GM12892 (cell line): ENCODE measurements at places on chromosomes 5 and 9.
A peak's percentile ranks its signal among the peaks of the same experiment; 100 is the strongest.

DNA sequence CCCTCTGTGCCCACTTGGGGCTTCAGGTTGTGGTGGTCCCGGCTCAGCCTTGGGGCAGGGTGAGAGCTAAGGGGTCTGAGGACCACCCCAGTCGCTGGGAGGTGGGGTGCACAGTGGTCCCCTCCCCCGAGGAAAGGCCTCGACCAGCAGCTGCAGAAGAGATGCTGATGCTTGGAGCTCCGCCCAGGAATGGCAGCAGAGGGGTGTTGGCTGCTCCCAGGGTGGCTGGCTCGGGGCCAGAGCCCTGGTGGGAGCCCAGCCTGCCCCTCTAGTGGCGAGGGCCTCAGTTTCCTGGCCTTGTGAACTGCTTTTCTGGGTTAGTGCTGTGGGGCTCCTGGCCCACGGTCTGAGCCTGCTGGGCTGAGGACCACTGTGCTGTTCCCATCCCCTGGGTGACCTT lies 1.2 kb downstream of the DIPK1B start:
- DNase-seq = no peak

DNA sequence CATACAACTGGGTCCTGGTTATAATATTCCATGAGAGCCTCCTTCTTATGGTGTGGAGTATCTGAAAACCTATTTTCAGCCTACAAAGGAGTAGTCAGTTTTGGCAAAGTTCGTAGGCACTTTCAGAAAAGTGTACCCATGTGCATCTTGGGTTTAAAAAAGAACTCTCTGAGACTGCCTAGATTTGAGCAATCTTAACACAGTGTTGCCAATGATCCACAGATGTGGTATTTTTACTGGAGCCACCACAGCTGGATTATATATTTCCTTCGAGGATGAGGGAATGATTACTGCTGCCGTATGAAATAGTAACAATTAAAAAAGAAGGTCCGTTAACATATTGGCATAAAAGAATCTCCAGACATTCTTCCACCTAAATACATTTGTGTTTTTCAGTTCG lies 1.1 kb downstream of the PALM2AKAP2 start:
- no peak for DNase-seq

DNA sequence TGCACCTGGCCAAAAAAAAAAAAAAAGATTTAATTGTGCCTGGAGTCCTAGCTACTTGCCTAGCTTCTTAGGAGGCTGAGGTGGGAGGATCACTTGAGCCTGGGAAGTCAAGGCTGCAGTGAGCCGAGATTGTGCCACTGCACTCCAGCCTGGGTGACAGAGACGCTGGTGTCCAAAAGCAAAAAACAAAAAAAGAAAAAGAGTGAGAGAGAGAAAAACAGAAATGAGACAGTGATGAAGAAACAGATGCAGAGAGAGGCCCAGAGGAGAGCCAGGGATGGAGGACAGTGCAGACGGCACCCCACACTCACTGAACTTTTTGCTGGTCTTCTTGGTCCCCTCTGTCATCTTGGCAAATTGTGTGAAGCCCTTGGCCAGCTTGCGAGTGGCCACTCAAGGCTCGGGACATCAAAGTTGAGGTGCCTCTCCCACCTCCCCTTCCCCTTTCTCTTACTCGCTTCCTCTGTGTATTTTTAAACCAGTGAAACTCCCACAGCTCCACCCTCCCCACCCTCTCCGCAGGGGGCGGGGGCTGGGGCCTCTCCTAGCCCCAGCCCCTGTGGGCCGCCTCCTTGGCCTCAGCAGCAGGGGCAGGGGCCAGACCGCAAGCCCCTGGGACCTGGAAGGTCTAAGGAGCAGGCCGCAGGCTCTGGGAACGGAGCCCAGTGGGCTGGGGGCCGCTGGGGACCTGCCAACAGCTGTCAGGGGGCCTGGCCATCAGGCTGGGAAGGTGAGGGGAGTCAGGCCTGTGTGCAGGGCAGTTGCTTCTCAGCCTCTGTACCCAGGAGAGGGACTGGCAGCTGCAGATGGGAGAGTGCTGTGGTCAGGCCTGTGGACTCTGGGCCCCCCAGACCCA lies at the start of gene SH2D3C:
TSS of gene SH2D3C (minus strand) at position 387 of the 856 bp plus-strand sequence. CDS start at position 348, 39 bp downstream.
- DNase-seq = no peak

DNA sequence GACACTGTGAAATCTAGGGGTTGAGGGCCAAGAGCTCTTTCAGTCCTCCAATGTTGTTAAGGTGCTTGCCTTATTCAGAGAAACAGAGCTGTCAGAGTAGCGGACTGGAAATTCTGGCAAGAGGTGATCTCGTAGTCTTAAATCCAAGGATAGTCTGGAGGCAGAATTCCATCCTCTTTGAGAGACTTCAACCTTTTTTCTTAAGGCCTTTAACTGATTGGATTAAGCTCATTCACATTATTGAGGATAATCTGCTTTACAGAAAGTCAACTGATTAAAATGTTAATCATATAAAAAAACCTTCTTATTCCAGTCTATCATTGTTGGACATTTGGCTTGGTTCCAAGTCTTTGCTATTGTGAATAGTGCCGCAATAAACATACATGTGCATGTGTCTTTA lies 243.1 kb upstream of the COX7C start:
- DNase-seq = no peak

DNA sequence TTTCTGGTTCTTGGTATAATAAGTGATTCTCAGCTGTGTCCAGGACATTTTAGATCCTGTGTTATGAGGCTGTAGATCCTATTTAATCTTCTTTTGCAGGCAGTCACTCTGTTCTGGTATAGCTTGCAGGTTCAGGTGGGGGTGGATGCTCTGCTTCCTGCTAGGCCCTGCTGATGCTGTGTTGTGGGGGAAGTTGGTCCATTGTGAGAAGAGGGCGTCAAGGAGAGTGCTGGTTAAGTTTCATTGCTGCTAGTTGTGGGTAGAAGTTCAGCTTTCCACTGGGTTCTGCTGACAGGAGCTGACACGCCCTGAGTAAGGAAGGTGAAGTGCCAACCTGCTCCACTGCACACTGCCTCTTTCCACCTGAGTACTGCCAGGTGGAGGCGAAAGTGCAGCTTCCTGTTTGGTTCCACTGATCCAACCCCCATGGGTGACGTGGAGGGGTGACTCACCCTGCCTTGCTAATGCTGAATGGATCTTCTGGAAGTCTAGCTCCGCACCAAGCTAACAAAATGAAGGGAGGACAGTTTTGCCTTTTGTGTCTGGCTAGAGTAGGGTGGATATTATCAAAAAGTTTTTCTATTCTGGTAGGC lies 16.3 kb downstream of the NMRK1 start:
- DNase-seq = no peak

DNA sequence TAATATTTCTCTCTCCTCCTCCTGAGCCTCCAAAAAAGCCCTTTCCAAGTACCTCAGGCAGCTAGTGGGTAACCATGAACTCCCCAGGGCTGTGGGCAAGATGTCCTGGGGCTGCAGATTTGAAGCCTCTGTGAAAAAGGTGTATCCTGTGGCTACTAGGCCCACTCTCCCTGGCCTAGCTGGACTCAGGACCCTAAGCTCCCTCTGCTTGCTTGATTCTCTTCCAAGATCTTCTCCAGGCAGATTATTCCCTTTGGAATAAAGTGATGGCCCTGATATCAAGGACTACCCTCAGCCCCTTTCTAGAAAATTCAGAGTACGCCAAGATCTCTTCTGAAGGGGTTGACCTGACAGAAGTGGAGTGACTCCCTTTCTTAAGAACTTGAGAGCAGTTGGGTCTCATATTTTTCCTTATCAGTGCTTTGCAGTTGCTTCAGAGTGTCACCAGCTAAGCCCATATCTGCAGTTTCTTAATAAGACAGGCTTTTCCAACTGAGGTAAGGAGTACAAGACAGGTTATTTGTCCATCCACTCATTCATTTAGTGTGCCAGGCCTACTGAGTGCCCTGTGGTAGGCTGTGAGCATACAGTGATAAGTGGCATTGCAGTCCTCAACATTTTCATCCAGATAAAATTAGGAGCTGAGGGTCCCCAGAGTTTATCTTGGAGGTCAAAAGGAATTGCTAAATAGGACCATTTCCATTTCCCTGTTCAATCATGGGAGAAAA lies 42.5 kb downstream of the CYSTM1 start:
- no peak for DNase-seq

DNA sequence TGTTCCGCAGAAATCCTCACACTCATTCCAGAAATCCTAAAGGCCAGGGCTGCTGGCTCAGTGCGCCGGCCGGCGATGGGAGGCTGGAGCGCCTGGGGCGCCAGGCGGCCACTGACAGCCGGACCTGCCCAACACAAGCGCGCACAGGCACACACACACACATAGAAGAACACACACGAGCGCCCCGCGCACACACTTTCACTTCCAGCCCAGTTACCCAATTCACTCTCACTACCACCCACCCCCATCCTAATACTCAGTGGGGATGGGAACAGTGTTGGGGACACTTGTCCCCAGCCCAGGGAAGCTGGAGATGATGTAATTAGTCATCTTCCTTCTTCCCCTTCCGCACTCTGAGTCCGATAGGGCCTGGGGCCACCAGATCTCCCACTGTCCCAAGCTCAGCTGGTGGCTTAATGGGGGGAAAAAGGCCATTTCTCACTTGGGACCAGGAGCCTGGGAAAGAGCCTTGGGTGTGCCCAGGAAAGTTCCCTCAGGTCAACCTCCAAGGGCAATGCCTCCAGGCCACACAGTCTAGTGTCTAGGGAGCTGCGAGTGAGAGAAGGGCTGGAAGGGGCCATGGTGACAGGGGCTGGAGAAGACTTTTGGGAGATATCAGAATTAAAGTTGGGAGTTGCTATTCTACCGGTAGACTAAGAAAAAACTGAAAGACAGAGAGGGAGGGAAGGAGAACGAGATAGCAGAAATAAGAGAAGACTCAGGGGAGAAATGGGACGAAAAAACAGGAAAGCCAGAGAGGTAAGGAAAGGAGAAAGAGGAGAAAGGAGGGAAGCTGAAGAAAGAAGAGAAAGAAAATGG lies 1.7 kb downstream of the EBF1 start:
- no peak for DNase-seq

GRCh38 chr5:108638021-108638420 lies 109.7 kb upstream of the FER start:
- no peak for DNase-seq

DNA sequence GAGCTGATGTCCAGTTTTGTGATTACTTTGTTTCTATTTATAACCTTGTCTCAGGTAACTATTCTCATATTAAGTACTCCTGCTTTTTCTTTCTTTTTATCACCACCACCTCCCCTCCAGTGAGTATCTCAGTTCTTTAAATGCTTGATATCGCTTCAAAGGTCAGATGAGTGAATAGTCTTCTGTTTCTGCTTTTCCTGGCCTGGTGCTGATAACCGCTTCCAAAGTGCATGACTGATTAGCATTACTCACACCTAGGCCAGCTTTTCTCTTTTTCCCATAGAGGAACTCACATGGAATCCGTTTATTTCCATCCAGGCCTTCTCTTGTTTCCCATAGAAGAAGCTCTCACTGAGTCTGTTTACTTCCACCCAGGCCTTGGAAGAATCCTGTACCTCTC lies 3.2 kb downstream of the SLC36A1 start:
- DNase-seq = no peak

- DNase-seq = peak; percentile 23
These were observed 1.7 kb upstream of the ARRDC3 start for GRCh38 chr5:91384671-91385430.

DNA sequence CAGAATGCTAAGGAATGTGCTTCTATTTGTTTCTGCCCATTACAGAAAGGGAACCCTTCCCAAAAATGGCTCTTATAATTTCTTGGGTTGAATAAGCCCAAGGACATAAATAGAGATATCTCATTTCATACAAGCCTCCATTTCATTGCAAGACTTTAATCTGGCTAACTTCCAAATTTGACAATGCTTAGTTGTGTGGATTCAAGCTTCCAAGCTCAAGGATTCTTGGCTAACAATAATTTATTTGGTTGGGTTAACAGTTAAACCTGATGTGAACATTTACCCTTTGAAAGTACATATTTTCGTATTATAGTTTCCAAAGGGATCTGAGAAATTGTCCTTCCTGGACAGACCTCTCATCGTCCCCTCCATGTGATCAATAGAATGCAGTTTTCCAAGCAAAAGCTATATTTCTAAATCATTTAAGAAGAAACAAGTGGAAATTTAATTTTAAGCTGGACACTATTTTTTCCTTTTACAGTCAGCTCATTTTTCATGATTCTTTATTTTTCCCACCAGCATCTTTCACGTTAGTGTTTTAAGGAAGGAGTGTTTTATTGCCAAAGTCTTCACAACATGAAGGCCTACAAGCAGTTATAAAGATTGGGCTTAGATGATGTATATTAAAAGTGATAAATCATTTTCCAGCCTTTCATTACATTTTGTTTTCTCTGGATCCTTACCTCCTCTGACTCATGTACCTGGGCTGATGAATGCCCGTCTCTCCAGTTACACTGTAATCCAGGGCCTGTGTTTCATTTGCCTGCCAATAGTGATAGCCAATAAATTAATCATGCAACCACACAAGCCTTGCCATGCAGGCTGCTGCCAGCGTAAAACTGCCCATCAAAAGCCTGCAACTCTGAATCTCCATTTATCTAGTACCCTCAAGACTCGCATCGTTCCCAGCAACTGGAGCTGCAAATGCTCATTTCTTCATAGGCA lies 176.7 kb downstream of the NTRK2 start:
- no peak for DNase-seq

DNA sequence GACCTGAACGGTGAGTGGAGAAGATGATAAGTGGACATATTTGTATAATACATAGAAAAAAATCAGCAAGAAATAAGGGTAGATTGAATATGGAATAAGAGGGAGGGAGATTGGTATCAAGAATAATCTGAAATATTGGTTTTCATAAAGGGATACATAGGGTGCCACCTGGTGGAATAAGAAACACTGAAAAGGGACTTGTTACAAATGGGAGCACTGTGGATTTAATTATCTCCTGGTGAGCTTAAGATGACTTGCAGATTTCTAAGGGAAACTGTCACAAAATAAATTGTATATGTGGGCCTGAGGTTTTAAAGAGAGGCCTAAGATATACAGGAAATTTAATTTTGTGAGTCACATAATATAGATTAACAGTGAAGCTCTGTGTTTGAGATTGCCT lies 1403.5 kb upstream of the CDH18 start:
- DNase-seq = no peak

GRCh38 chr9:108552459-108553040 lies 303.2 kb downstream of the ACTL7B start:
- no peak for DNase-seq

DNA sequence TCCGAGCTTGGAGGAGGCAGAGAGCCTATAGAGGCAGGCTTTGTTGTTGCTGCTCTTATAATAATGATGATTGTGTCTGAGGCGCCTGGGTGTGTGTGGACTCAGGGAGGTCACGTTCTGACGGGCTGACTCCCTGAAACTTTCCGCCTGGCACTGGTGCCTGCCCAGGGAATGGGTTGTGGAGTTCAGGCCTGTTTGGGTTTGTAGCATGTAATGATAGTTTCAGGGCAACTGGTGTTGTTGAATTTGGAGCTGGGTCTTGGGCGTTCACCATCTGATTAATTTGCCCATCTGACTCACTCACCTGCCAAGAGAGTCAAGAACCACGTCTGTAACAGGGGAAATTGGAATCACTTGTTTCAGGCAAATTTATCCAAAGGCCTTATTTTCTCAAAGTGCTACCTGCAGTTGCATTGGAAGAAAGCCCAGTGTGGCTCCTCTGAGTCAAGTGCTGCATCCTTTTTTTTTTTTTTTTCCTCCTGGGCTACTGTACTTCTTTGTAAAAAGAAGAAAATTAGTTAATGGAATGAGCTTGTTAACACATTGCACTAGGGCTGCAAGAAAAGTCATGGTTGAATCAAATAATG lies 386.5 kb downstream of the GADD45G start:
- DNase-seq = no peak

- no peak for DNase-seq
These were observed 190.3 kb downstream of the MELK start for GRCh38 chr9:36762958-36763357.
